H1 (cell line): ENCODE measurements at places on chromosomes 11 and 22.

DNA sequence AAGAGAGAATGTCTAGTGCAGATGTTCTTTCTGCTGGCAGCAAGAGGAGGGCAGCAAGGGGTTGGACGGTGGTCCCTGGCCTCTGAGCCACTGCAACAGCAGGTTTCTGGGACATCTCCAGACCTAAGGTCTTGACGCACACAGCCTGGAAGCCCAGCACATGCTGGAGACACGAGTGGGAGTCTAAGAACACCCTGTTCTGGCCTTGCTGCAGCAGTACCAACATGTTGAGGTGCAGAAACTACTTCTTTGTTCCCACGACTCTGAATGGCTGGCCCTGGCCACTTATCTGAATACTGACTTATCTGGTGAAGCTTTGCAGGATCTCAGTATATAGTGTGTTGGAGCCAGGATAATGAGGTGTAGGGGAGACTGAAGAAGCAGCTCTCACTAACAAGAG, 6.8 kb downstream of the MICAL2 start:
- DNase-seq: no peak

GRCh38 chr11:19267567-19267966, 26.8 kb upstream of the E2F8 start:
- no peak for DNase-seq

- no peak for DNase-seq
These were observed 60.4 kb downstream of the BUD13 start for GRCh38 chr11:116712428-116712827.

- DNase-seq: no peak
These were observed 92.3 kb upstream of the FGF3 start for GRCh38 chr11:69911310-69912160.

GRCh38 chr11:87878373-87878825, 296.8 kb downstream of the RAB38 start:
- DNase-seq: no peak

DNA sequence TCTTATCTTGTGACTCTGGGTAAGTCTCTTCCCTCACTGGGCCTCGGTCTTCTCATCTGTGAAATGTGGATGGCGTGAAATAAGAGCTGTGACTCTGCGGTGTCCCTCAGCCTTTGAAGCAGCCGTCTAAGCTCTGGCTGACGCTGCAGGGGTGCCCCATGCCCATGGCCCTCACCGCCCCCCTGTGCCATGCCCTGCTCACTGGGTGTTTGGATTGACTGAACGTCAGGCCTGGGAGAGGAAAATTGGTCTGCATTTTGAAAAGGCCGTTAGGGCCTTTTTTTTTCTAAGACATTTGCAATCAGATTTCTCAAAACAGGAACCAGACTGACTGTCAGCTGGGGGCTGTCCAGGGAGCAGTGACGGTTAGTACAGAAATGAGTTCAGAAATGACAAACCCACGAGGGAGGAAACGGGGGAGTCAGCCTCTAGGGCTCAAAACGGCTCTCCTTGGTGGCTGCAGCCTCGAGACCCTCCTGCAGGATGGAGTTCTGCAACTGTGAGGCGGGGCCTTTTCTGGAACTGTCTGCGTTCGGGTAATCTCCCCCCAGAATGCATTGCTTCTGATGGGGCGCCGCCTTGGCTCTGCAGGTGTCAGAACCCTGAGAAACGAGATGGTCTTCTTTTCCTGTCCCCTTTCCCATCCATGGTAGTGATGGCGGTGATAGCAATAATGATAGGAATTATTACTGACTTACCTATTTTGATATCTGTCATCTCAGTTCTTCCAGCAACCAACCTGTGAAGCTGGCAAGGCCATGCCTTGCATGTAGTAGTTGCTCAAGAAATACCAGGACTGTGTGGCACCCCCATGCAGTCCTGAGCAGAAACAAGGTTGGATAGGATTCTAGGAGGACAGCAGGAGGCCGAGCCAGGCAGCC, 2.0 kb downstream of the GRK2 start:
- no peak for DNase-seq

DNA sequence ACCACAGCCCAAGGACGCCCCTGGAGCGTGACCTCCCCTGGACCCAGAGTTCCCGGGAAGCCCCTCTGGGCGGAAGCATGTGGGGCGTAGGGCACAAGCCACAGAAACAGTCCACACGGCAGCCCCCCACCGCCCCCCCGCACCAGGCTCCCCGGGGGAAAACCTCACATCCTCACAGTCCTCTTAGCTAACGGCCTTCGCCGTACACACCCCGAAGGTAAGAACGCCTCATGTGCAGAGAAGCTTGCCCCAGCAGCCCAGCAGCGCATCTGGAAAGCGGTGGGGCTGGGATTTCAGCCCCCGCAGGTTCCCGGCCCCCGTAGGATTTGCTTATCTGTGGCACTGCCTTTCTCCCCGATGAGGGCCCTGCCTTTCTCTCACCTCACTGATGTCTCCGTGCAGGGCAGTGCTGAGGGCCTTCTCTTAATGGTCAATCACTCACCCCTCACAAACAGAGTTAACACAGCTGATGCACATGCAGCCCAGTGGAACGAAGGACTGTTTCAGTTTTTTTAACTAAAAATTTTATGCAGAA, 309.2 kb downstream of the BRD1 start:
- no peak for DNase-seq

DNA sequence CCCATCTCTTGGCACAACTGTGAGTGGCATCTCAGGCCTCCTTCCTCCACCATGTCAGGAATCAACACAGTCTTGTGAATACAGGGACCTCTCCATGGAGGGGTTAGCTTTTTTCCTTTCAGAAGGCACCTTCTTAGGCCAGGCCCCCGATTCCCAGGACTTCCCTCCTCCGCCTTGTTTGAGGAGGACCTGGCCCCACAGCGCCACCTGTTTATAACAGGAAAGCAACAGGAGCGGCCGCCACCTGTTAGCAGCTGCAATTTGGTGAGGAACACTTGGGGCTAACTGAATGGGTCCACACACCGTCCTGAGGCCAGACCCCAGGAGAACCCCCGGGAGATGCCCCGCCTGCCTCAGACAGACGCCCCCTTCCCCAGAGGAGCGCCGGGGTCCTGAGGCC, 3.8 kb upstream of the PKP3 start:
- no peak for DNase-seq

DNA sequence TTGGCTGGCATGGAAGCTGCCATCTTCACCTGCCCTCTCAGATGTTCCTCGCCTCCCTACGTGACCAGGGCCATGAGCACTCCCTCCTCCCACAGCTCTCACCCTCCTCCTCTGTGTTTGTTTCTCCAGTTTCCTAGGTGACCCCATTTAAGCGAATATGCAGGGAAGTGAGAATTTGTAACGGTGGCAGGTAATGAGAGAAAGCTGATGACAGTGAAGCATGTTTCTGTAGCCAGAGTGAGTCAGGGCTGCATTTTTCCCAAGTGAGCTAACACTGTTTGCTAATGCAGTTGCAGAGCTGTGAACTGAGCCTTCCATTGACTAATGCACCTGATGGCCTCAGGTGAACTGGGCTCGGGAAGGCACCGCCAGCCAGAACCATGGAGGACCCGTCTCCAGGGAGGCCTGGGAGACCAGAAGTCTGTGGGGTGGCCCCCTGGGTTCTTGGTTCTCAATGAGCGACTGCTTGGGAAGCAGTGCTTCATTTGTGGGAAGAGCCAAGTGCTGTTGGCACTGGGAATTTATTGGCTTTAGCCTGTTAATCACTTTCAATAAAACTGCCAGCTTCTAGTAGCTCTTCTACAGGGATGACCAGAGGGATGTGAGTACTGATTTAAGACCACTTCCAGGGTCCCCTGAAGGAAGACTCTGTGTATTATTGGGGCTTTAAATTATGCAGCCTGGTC, 64.5 kb downstream of the BARX2 start:
- peak; percentile 39 for DNase-seq

DNA sequence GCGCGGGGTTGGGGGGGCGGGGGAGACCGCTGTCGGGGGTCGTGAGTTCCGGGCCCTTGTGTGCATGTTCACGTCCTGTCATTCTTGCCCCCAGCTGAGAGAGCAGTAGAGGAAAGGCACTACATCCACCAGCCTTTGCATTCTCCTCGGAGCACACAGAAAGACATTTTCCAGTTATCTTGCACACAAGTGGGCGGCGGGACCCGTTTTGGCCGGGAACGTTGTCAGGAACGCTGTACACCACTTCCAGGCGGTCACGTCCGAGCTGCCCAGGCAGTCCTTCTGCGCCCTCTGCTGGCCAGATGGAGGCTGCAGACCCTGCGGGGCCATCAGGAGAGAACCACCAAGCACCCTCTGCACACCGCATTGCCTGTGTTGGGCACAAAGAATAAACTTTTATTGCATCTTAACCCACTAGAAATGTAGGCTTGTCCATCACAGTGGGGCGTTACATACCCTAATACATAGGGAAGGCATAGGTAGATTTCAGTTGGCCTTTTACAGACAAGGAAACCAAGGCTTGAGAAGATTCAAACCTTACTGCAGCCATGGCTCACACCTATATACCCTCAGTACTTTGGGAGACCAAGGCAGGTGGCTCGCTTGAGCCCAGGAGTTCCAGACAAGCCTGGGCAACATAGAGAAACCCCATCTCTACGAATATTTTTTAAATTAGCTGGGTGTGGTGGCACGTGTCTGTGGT, 2.8 kb upstream of the CDKN1C start:
- peak; percentile 70 for DNase-seq

GRCh38 chr22:50276143-50276542, 6.0 kb upstream of the MAPK11 start:
- peak; percentile 77 for DNase-seq

DNA sequence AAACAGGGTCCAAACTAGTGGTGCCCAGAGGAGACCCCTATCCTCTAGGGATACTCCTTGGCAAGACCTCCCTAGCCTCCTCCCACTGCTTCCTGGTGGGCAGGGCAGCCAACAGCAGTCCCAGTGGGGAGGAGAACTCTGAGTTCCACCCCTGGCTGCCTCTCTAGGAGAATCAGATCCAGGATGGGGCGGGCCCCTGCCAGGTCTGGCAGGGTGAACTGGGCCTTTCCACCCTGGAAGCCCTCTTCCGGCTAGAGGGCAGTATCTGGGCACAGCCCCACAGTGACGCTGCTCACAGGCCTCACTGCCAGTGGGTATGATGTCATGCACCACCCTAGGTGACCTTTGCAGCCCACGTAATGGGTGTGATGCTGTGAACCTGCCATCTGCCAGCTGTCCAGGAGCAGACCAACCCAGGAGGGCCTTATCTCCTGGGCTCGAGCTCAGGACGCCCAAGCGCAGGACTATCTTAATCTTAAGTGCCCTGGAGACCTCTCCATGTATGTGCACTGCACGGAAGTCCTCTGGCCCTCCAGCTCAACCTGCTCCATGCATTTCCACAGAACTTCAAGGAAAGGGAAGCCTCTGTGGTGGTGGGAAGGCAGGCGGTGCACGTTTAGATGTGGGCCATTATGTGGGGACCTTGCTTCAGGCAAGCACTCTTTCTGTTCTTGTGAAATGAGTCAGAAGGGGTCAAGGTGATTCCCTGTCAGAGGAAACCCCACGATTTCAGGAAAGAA, 31.8 kb upstream of the FCHSD2 start:
- DNase-seq: no peak

- DNase-seq: peak; percentile 62
These were observed 27.0 kb upstream of the AMOTL1 start for GRCh38 chr11:94741022-94741679.

GRCh38 chr11:723120-723883, 17.3 kb downstream of the EPS8L2 start:
- DNase-seq: no peak

DNA sequence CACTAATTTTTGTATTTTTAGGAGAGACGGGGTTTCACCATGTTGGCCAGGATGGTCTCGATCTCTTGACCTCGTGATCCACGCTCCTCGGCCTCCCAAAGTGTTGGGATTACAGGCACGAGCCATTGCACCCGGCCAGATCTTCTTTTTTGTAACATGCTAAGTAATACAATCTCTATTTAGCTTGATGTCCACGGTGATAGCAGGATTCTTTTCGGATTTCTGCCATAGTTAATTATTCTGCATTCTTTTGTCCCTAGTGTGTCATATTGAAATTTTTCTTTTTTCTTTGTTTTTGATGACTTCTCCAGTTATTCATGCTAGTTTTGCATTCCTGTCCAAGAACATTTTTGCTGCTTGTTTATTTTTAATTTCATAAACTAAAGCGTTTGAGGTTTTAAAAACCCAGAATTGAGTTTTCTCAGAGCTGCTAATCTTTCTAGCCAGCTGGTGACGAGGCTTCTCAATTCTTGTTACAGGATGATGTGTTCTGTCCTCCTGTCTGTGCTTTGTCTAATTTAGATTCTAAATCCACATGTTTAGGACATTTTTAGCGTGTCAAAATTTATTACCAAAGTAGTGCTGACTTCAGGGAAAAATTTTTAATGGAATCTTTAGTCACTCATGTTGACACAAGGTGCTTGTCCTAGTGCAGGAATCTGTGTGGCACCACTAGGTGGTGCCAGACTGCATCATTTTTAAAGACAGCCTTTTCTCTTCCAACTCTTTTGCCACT, 21.8 kb downstream of the NF2 start:
- DNase-seq: no peak

DNA sequence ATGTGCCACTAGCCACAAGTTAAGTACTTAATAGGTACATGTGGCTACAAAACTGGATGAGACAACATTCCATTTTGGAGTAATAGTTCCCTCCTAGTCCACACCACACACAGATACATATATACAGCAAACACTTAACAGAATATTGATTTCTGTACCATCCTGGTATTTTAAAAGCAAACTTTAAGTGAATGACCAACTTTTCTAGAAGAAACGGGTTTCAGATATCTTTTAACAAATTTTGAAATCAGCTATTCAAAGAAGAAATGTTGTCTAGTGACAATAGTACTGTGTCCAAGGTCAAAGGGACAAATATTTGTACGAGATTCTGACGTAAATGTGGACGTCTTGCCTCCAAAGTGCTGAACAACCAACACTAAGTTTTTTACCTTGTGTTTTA, 12.3 kb upstream of the CARD16 start:
- no peak for DNase-seq

DNA sequence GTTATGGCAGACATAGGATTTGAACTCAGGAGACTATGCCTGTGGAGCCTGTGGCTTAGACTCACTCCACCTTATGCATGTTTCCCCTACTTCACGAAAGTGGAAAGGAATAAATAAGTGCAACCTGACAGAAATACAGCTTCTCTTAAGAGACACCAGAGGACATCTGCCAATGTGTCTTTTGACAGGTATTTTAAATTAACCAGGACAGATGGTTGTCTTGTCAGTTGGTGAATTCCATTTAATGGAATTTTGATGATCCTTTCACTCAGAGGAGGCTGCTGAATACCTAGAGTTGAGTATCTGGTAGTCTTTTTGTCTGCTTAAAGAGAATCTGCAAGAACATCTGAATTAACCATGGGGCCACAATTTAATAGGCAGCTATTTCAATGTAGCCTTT, 46.1 kb downstream of the NELL1 start:
- DNase-seq: no peak

DNA sequence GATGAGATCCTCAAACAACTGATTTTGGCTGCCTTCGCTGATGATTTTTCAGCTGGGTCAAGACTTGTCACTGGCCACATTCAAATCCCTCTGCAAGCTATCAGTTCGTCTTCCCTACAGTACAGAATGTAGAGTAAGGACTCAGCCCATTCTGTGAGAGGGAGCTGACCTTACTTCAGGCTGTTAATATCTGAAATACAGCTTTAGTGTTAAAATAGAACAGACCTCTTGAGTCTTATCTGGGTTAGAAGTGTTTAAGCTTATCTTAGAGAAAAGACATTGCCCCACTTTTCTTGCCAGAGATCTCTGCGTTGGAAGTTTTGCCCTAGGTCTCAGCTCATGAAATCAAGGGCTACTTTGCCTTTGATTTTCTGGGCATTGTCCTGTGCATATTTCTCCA, 383.4 kb upstream of the LARGE1 start:
- no peak for DNase-seq
